ENCODE measurements at places on chromosomes 5 and 9.

- DNase-seq, result no peak
Measured at GRCh38 chr5:207599-207998, 10.4 kb downstream of the CCDC127 start.

DNA sequence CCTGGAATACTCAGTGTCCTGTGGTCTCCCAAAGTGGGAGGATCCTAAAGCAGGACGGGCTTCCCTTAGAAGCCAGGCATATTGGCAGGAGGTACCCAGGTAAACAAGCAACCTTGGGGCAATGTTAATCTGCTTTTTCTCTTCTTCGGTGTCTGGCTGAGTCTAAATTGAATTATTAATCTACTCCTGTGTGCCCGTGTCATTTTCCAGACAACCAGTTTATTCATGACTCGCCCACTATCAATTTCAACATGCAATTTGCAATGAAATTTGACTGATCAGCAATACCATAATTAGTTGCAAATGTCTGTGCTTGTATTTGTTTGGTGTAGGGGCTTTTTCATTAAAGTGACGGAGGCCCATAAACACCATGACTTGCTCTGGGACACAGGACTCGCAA, 32.9 kb upstream of the JADE2 start:
- no peak for DNase-seq

DNA sequence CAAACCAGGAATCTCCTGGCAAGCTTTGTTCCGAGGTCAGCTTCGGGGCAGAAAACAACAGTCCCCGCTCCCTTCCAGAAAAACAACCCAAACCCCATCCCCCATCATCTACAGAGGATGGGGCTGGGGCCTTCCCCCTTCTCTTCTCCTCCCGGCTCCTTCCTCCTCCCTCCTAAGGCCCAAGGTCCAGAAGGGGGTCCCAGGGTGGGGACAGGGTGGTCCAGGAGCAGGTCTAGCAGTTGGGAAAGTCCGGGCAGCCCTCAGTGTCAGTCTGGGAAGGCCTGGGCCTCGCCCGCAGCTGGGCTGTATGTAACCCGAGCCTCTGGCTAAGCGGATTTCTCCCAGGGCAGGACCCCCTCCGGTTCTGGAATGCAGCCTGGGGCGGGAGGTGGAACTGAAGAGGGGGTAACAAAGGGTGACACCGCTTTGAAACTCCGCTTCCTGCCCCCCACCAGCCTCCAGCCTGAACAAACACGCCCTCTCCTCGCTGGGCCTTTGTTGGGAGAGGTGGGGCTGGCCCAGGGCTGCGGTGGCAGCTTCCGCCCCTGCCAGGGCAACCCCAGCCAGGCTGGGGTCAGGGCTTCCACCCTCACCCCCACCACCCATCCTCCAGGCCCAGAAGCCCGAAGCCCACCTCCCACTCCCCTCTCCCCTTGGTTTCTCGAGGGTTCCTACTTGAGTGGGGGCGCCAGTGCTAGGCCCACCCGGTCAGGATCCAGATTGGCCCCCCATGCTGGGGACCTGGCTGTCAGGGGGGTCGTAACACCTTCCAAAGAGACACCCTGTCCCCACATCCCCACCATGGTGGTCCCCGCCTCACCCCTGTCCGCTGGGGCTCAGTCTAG, 63.5 kb downstream of the C9orf50 start:
- no peak for DNase-seq

DNA sequence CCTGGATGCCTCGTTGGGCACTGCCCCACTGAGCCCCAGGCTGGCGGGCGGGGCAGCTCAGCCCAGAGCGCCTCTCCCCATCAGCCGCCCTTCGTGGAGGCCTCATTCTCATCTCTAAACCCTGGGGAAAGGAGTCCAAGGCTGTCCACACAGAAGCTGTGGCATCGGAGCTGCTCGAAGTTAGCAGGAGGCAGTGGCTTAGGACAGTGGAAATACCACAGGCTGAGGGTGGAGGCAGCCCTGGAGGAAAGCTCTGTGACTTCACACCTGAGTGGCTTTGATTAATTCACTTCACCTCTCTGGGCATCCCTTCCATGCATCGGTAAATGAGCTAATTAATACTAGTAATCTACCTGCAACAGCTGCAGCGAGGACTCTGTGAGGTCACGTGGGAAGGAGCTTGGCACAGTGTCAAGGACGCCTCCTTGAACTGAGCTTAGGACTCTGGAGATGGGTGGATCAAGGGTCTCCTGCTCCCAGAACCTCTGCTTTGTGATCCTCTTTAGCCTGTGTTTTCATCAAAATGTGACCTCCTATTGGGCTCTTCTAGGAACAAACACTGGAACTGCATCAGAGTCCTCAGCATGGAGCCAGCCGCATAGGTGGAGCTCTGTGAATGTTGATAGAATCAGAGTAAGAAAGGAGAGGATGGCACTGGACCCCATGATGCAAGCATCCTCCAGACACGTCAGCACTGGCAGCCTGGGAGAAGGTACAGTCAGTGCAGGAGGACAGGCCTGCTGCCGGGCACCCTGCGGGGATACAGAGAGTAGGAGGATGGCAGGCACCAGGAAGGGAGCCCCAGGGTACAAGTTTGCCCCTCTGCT, 842 bp upstream of the ANGPTL2 start:
- DNase-seq, result no peak

- no peak for DNase-seq
Measured at GRCh38 chr5:180043377-180043776, 28.2 kb downstream of the RNF130 start.

DNA sequence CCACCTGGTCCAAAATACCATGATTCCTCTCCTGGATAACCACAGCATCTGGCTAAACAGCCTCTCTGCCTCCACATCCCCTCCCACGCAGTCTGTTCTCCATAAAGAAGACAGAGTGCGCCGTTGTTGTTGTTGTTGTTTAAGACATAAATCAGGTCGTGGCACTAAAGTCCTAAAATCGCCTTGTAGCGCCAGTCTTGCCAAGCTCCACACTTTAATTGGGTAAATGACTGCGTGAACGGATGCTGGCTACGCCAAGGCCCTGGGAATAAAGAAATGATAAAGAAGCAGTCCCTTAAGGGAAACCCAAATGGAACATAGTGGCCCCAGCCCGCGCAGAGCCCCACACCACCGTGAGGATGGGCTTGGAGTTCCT, 364 bp upstream of the SFXN1 start:
- DNase-seq, result no peak

DNA sequence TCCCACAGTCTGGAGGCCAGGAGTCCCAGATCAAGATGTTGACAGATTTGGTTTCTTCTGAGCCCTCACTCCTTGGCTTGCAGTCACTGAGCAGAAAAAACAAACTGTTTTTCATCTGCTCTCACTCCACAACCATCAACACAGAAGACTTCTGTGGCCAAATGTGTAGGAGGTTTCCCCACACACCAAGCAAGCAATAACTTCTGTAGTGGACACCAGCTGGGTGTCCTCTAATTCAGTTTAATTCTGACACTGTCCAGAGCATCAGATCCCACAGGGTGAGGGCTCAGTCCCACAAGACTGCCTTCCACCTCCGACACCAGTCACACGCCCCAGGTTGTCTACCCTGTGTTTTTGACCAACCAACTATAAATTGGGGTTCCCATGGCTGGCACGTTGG, 209.9 kb downstream of the AOPEP start:
- DNase-seq, result no peak

DNA sequence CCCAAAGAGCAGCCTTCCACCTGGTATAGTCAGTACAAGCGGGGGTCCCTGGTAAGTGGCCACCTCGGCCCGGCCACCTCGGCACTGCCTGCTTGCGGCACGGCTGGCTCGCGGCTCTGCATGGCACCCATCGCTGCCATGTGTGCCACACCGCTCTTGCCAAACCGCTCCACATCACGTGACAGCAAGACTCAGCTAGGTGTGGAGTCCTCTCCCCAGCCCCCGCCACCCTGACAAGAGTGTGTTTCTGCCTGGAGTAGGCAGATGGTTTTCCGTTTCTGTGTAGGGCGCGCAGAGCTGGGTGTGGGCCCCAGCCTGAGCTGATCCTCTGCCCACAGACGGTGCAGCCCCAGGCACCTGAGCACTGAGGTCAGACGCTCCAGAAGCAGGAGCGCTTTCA, 50.5 kb upstream of the FCN2 start:
- no peak for DNase-seq

GRCh38 chr9:12712532-12712931, 19.3 kb downstream of the TYRP1 start:
- DNase-seq, result no peak

- DNase-seq, result peak; percentile 40
Measured at GRCh38 chr5:173880306-173880985, 7.7 kb upstream of the CPEB4 start.

DNA sequence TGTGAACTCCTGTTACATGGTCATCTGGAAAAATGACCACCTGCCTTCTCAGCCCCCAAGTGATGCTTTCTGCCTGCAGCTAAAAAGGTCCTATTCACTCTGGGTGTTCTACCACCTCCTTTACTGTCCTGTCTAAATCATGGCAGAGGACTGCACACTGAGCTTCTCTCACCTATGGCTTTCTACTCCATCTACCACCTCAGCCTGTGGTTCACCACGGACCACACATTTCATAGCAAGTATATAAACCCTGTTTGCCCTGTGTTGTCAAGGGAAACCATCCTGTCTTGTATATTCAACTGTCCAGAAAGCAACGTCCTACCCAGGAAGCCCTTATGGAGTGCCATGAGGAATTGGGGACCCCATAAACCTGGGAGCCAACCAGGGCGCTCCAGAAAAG, 167.4 kb upstream of the ITGA1 start:
- no peak for DNase-seq

- no peak for DNase-seq
Measured at GRCh38 chr9:135130207-135130976, 42.9 kb downstream of the OLFM1 start.

DNA sequence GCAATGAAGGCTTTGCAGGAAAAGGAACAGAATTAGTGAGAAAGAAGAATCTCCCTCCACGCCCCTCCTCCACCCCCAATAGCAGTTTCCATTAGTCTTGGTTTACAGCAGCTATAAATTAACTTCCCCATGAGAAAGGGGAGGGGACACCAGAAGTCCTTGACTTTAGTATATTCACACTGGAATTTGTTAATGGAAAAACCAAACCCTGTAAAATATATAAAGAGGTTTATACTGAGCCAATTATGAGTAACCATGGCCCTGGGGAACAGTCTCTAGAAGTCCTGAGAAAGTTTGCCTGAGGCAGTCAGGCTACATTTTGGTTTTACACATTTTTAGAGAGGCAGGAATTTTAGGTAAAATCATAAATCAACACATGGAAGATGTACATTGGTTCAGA, 88.5 kb downstream of the ALDH1A1 start:
- no peak for DNase-seq

- DNase-seq, result no peak
Measured at GRCh38 chr5:60026161-60026560, 132.6 kb upstream of the PDE4D start.

GRCh38 chr9:97367729-97368128, 44.2 kb upstream of the TDRD7 start:
- DNase-seq, result no peak

- peak; percentile 31 for DNase-seq
Measured at GRCh38 chr9:127065592-127065991, 56.8 kb downstream of the ANGPTL2 start.

DNA sequence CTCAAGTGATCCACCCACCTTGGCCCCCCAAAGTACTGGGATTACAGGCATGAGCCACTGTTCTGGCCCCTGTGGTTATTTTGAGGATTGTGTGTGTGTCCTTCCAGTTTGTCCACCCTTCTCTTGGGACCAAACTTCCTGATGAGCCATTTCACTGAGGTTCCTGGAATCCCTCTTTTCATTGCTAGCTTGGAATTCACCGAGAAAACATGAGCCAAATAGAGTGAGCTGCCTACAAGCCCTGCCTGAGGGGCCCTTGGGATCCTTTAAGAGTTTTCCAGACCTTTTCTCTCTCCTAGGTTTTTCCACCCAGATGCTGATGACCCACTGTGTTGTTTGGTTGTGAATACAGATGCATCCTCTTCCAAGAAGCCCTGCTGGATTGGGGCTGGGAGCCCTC, 13.2 kb upstream of the KIF12 start:
- peak; percentile 54 for DNase-seq

DNA sequence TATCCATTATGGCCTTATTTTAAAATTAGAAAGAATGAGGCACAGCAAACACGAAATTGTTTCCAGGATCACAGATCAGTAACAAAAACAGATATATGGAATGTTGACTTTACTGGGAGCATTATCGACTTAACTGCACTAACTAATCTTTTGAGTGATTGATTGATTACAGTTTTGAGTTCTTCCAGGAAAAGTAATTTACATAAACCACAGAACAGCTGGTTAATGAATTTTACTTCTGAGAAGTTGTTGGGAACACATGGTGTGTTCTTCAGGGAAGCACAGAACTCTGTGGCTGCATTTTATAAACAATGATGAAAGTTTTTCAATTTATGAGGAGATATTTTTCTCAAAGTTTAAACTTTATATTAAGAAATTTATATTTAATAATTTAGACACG, 802.4 kb upstream of the ACO1 start:
- no peak for DNase-seq

GRCh38 chr5:14816374-14816998, 55.1 kb downstream of the ANKH start:
- no peak for DNase-seq

Measured in hepatic stellate cell (primary cell).